Transverse colon (tissue), 4 donors: ENCODE measurements at places on chromosomes 4 and X. TPM values are rescaled to one million over a fixed set of nuclear protein-coding genes. Genes with fewer than 3 reads are reported as not detected.

VCX gene
- not detected for total RNA-seq

- no peak overlapping the region for H3K4me3 ChIP-seq
- H3K36me3 ChIP-seq: no peaks in the 10 kb centered on the region
- no peak overlapping the region for H3K27ac ChIP-seq
- H3K27me3 ChIP-seq: no peaks in the 10 kb centered on the region
Observed at GRCh38 chr4:137432446-137433311, 99.6 kb downstream of the PCDH18 start.

DNA sequence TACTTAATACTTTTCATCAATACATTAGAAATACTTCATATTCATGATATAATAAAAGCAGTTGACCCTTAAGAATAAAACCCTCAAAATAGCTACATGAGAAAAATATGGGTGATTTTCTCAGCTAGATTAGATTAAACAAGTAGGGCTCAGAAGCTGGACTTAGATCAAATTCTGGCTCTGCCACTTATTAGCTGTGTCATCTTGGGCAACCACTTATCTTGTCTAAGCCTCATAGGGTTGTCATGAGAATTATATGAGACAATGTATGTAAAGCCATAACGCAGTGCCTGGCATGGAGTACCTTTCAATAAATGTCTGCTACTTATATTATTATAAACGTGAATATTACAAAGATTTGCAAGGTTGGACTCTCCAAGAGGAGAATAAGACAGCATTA lies 84.3 kb upstream of the PGRMC2 start:
- no peaks in the 10 kb centered on the region for H3K27me3 ChIP-seq
- H3K27ac ChIP-seq: no peak overlapping the region
- DNase-seq: no peak
- no peak overlapping the region for H3K4me3 ChIP-seq
- no peaks in the 10 kb centered on the region for H3K4me1 ChIP-seq

GRCh38 chr4:22192084-22192511 lies 243.5 kb upstream of the KCNIP4 start:
- no peak overlapping the region for H3K27ac ChIP-seq
- no peaks in the 10 kb centered on the region for H3K36me3 ChIP-seq
- H3K4me1 ChIP-seq: no peaks in the 10 kb centered on the region
- no peak for DNase-seq
- no peak overlapping the region for H3K4me3 ChIP-seq
- no peaks in the 10 kb centered on the region for H3K27me3 ChIP-seq

GRCh38 chrX:11899091-11899490 lies 141.1 kb downstream of the MSL3 start:
- DNase-seq: no peak
- H3K36me3 ChIP-seq: no peaks in the 10 kb centered on the region
- no peak overlapping the region for H3K4me3 ChIP-seq
- H3K27me3 ChIP-seq: no peaks in the 10 kb centered on the region

DNA sequence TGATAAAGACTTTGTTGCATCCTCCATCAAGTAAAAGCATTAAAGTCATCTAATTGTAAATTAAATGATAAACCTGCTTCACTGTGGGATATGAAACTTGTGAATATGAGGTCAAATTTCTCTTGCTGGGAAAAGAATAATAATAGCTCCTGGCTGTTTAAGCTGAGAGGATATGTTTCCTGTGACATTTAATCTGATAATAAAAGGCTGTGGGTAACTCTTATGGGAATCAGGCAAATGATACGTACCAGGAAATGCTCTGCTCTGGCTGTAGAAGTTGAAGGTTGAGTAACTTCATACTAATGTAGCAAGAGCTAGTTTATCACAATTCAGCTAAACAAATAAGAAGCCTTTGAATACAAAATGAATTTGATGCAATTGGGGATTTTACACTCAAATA lies 574.6 kb downstream of the RAPGEF2 start:
- H3K4me3 ChIP-seq: no peak overlapping the region
- no peak for DNase-seq
- H3K4me1 ChIP-seq: no peaks in the 10 kb centered on the region
- no peaks in the 10 kb centered on the region for H3K36me3 ChIP-seq
- H3K27me3 ChIP-seq: no peaks in the 10 kb centered on the region

GRCh38 chr4:78585633-78586032 lies 34.1 kb downstream of the ANXA3 start:
- H3K4me3 ChIP-seq: no peak overlapping the region
- no peak for DNase-seq
- H3K27me3 ChIP-seq: no peaks in the 10 kb centered on the region
